NCI-H187 treated with DMSO at 0.1 percent for 48 hours (cell line): ENCODE measurements at places on chromosomes 2 and 18.

GRCh38 chr2:199869653-199870052 lies 18.7 kb upstream of the FTCDNL1 start:
- DNase-seq: no peak

DNA sequence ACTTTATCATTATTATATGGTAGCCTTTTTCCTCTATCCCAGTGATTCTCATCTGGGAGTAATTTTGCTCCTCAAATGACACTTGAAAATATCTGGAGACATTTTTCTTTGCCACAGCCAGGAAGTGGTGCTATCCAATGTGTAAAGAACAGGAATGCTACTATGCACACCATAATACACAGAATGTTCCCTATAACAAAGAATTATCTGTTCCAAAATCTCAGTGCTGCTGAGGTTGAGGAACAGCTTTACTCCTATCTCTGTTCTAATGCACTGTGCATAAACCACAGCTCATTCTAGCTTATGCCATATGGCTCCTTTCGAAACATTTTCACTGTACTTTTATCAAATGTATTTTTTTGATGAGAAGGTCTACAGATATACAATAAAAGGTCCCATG lies 1231.2 kb upstream of the CELF4 start:
- DNase-seq: no peak

GRCh38 chr18:44889111-44889510 lies 208.4 kb downstream of the SETBP1 start:
- no peak for DNase-seq

GRCh38 chr2:155308367-155309009 lies 610.0 kb downstream of the KCNJ3 start:
- no peak for DNase-seq

DNA sequence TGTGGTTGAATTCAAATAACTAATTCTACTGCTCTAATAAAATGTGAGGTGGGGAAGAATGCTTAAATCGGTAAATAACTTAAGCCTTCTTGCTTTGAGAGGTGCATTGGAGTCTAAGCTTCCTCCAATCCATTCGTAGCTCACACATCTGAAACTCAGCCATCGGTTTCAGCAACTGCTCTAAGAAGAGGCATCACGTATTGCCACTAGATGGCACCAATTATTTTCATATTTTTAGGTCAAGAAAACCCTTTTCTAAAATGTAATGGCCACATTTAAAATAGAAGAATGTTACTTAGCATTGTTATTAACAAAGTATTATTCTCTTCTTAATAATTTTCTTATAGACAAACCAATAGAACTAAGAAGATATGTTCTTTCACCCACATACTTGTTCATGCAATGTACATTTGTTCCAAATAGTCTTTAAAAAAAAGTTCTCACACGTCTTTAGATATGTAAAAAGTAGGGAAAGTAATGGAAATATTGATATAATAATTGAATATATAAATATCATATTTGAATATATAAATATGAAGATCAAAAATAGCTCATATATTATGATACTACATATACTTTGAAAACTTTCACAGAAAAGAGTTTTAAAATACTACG lies 229.8 kb downstream of the CCDC178 start:
- no peak for DNase-seq

GRCh38 chr18:13612196-13612997 lies 114.0 kb downstream of the FAM210A start:
- no peak for DNase-seq

DNA sequence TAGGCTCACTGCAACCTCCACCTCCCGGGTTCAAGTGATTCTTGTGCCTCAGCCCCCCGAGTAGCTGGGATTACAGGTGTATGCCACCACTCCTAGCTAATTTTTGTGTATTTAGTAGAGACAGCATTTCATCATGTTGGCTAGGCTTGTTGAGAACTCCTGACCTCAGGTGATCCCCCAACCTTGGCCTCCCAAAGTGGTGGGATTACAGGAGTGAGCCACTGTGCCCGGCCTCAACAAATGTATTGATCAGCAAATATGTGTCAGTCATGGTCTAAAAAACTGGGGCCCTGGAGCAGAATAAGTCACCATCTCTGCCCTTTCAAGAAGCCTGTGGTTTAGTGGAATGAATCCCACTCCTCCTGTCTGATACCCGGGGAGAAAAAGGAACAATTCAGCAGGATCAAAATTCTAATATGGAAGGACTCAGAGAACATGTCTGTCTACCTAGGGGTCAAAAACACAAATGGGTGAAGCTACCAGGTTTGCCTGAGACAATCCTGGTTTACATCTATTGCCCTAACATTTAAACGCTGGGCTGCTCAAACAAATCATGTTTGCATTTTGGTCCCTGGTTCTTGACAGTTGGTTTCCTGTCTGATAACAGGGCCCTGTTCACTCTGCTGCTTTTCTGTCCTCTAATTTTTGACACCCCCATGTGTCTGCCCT lies 21.6 kb downstream of the GCKR start:
- DNase-seq: no peak

GRCh38 chr2:218733171-218734021 lies 22.8 kb downstream of the TTLL4 start:
- DNase-seq: no peak

DNA sequence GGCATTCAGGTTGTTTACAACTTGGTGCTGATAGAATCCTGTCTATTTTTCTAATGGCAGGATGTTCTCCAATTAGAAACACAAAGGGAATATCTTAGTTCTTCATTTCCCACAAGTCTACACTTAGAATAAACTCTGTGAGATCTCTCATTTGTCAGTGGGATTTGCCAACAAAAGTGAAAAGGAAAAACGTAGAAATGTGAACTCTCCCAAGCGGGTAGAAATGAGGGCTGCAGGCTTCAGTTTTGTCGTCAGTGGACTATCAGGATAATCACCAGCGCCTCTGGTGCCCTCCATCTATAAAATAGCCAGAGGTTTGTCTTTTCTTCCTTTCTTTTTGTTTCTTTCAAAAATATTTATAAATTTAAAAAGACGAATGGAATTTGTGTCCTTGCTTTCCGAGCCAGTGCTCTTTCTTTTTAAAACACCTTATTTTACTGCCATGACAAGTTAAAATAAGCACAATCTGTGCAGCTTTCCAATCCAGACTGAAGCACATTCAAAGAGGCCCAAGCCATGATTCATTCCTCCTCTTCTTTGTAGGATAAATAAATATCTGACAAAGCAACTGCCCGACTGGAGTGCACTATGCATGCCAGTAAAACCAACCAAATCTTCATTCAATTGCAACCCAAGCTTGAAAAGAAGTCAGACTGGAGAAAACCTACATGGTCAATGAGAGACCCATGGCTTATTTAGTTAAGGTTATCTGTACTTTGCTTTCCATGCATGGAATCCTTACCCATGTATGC lies 185.8 kb downstream of the ANKRD44 start:
- no peak for DNase-seq

DNA sequence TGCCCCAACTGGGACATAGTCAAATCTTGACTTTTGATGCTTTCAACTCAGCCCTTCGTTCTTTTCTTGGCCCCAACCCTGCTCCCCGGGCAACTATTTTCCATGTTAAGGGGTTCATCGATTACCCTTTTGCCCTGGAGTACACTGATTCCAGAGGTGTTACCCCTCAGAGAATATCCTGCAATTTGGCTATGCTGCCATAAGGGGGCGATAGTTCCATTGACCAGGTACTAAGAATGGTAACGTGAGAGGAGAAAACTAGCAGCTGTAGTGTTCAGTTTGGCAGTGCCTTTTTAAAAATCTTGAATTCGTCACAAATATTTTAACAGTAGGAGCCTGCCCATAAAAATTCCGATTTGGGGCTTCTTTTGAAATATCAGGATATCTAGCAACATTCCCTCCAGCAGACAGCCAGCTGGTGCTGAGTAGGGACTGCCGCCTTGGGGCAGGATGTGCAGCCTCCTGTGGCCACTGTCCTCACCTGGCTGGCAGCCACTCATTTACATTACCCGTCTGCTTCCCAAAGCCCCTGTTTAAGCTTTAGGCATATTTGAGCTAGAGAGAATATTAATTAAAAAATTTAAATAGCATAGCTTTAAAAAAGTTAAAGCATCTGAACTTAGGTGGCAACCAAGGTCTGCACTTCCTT lies 146.3 kb upstream of the SKOR2 start:
- DNase-seq: no peak

DNA sequence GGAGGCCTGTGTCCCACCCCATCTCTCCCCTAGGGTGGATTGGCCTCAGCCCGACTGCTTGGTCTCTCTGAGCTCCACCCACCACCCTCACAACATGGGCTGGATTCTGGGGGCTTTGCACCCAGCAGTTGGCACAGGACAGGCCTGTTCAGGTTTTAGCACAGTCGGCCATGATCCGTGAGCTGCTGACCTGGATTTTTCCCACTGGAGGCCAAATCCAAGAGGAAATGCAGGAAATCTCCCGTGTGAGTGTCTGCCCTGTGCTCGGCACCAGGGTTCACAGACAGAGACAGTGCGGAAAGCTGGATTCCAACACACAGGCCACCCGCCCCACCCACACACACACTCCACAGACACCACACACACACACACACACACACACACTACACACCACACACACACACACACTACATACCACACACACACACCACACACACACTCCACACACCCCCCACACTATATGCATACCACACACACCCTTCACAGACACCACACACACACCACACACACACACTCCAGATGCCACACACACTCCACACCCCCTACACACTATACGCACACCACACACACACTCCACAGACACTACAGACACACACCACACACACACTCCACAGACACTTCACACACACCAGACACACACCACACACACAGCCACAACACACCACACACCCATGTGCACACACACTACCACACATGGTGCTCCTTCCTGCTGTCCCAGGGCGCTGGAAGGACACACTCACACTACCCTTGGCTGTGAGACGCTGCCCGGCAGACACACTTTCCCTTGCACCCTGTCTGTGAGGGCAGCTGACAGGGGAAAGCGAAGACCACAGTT lies 14.1 kb downstream of the MBP start:
- DNase-seq: no peak

DNA sequence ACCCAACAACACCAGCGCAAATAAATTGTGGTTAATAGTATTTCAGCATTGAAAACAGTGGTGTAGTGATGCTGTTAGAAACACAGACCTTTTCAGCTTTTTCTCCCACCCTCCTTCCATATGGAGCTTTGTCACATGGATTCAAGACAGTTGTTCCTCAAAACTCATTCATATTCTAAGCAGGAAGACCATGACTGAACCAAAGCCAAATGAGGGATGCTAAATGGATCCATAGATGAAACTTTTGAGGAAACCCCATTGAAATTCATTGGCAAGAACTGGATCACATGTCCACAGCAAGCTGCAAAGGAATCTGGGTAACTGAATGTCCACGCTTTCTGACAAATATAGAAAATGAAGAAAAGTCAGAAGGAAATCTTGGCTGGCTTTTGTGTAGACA lies 615.1 kb upstream of the NETO1 start:
- no peak for DNase-seq

DNA sequence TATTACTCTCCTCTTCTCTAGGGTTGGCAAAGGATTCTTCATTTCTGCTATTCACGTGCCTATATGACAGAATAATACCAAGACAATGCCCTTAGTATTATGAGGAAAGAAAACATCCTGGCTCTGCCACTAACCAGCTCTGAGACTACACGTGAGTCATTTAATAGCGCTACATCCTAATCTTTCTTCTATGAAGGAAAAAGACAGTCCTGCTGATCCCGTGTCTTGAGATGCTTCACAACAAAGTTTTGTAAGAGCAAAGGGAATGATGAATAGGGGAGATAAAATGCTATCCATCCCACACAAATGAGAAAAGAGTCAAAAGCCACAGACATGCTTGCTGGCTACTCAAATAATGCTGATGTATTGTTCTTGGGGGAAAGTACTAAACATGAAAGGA lies 152.8 kb downstream of the PID1 start:
- DNase-seq: no peak

DNA sequence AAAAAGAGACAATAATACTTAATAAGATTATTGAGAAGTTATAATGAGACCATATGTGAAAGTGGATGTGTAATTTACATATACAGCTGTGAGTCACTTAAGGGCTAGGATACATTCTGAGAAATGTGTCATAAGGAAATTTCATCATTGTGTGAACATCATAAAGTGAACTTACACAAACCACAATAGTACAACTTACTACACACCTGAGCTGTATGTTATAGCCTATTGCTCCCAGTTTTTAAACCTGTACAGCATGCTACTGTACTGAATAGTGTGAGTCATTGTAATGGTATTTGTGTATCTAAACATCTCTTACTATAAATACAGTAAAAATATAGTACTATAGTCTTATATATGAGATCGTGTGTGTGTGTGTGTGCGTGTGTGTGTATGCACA lies 1420.3 kb upstream of the PIK3C3 start:
- DNase-seq: no peak

DNA sequence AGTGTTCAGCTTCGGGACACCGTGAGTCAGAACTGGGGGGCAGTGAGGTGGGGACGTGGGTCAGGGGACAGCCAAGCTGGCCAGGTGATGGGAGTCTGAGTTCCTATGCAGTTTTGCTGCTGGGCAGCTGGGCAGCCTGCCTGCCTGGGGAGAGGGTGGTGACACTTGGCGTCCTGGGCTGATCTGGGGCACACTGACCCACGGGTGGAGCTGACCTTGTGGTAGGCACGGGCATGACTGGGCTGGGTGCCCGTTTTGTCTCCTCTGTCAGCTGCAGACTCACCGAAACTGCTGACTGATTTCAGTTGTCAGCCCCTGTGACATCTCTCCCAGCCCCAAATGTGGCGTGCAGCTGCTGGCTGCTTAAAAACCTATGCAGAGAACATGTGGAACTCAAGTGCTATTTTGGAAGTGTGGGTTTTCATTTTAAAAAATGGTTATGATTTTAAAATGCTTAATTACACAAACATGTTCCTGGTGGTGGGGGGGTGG lies 32.6 kb upstream of the E2F6 start:
- DNase-seq: no peak

- peak; percentile 72 for DNase-seq
These were observed 148.6 kb downstream of the LRATD1 start for GRCh38 chr2:14781142-14781541.

GRCh38 chr18:34397286-34397896 lies 172.7 kb upstream of the NOL4 start:
- peak; percentile 51 for DNase-seq

GRCh38 chr2:199261239-199261638 lies 196.5 kb downstream of the SATB2 start:
- DNase-seq: no peak

DNA sequence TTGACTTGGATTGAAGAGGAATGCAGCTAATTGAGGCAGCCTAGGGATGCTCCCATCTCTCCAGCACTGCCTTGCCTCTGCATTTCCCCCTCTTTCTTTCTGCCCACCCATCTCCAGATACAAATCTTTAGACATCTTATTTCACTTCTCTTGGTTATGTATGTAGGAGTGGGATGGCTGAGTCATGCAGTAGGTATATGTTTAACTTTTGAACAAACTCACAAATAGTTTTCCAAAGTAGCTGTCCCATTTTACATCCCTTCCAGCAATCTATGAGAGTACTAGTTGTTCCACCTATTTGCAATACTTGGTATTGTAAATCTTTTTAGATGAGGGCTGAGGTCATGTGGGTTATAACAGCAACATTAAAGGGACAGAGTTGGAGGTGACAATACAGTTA lies 329.9 kb downstream of the DYSF start:
- DNase-seq: no peak

GRCh38 chr18:77086034-77086433 lies 46.5 kb downstream of the MBP start:
- no peak for DNase-seq

GRCh38 chr2:184137955-184138354 lies 460.4 kb upstream of the ZNF804A start:
- DNase-seq: no peak
